Right renal cortex interstitium (tissue), 3 donors: ENCODE measurements at places on chromosomes 2 and 18.

- DNase-seq: no peak
These were observed 112.2 kb downstream of the MAP4K4 start for GRCh38 chr2:101809698-101810097.

DNA sequence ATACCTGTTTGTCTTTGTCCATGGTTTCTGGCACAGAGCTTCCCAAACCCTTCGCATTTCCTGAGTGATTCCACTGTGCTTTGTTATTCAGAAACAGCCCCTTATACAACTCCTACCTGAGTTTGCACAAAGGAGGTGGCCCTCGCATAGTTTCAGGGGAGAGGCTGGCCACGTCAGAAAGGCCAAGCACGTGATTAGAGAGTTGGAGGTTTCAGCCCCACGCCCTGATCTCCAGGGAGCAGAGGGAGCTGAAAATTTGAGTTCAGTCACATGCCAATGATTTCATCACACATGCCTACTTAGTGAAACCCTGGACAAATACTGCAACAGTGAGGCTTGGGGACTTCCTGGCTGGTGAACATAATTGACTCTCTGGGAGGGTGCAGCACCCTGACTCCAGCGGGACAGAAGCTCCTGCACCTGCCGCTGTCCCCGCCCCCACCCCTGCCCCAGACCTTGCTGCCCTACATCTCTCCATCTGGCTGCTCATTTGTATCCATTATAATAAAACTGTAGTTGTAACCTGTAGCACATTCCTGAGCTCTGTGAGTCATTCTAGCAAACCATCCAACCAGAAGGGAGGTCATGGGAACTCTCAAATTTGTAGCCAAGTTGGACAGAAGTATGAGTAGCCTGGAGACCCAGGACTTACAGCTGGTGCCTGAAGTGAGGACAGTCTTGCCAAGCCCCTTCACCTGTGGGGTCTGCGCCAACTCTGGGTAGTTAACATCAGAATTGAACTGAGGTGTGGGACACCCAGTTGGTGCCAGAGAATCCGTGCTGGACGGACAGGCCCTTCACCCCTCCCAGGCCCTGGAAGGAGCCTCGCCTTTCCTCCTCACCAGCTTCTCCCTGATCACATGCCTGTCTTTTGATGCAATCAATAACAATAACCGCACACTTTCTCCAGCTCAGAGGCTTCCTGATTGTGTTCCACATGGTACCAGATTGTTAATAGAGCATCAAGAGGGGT lies 224.3 kb downstream of the ANAPC1 start:
- DNase-seq: peak; percentile 55

GRCh38 chr2:221293949-221294742 lies 278.0 kb downstream of the EPHA4 start:
- DNase-seq: no peak

- DNase-seq: no peak
These were observed 81.3 kb downstream of the VWC2L start for GRCh38 chr2:214492152-214492551.

- no peak for DNase-seq
These were observed 1624.2 kb downstream of the LRP1B start for GRCh38 chr2:140506606-140507005.

GRCh38 chr2:205734436-205735037 lies 52.2 kb downstream of the NRP2 start:
- no peak for DNase-seq

DNA sequence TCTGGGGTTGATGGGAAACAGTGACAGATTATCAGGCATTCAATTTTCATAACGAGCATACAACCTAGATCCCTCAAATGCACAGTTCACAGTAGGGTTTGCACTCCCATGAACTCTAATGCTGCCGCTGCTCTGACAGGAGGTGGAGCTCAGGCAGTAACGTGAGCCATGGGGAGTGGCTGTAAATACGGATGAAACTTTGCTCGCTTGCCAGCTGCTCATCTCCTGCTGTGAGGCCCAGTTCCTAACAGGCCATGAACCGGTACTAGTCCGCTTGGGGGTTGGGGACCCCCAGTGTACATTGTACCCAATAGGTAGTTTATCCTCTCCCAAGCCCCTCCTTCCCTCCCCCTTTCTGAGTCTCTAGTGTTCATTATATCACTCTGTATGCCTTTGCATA lies 94.6 kb downstream of the PTH2R start:
- no peak for DNase-seq

- DNase-seq: no peak
These were observed 2.0 kb downstream of the MAPRE2 start for GRCh38 chr18:35043207-35043606.

DNA sequence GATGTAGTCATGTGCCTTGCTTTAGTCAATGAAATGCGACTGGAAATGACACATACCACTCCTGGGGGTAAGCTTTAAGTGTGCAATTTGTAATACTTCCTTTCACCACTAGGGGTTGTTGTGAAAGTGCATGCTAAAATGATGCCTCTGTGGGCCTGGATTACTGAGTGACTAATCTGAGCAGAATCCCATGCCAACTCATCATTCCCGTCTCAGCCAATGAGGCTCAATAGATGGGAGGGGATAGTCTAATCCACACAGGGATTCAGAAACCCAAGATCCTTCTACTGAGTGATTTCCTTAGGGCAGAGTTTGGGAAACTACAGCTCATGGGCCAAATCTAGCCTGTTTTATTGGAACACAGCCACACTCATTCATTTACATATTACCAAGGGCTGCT lies 54.0 kb downstream of the HRH4 start:
- DNase-seq: no peak

DNA sequence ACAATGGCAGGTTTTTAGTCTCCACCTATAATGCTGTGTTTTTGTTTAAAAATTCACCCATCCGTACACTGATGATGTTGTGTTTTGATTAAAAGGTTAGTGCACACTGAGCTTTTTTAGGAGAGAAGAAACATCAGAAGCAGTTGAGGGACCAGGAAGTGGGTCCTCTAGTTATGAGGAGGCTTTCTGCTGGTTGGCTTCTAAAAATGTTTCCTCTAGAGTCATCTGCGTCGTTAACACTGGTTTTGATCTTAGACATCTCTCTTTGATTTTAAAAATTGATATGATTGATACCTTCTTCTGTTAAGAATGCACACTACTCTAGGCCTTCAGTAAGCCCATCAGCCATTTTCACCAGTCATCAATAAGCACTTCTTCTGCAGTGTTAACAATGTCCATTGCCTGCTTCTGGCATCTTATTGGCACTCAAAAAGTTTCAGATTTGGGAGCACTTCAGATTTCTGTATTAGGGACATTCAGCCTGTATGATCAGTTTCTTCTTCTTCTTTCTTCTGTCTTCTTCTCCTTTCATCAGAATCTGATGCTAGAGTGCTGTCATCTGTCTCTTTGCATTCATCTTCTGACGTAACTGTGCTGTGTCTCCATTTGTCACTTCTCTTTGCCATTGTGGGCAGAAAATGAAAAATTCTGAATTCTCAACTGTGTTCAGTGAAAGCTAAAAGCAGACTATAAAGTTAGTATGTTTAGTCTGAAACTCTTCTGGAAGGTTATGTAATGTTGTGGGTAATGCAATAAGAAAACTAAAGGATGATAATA lies 56.3 kb downstream of the PHLPP1 start:
- no peak for DNase-seq

GRCh38 chr18:52610451-52611115 lies 270.6 kb downstream of the DCC start:
- DNase-seq: no peak

GRCh38 chr2:201258666-201259615 lies 1.4 kb upstream of the CASP8 start:
- no peak for DNase-seq

DNA sequence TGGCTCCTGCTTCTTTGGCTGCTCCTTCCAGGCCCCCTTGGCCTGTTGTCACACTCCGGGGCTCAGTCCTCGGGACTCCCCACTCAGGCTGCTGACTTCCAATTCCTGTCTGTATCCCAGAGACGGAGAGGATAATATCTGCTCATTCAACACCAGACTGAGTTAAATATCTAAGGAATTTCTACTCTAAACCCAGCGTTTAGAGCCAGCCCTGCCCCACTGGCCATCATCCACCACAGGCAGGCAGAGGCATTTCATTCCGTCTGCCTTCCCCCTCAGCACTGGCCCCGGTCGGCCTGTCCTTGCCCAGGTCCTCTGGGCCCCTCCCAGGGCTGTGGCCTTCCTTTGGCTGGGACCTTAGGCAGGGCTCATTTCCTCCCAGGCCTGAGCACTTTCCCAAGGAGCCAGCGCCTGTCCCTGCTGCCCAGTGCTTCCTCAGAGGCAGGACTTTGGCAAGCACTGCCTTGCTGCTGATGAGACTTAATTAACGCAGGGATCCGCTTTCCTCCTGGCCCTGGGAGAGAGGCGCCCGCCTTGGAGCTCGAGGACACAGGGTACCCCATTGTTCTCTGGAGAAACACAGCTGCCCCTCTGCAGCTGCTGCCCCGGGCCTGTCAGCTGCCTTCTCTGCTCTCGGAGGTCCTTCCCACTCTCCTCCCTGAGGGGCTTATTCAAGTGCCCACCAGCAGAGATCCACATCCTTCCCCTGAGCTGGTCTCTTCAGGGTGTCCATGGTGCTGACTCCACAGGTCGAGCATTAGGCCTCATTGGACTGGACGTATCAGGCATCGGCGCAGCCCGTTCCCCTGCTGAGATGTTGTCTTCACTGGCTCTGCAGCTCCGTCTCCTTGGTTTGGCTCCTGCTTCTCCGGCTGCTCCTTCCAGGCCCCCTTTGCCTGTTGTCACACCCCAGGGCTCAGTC lies 42.8 kb downstream of the ATOH8 start:
- DNase-seq: no peak

GRCh38 chr2:86021396-86022378 lies 84.0 kb downstream of the POLR1A start:
- no peak for DNase-seq

DNA sequence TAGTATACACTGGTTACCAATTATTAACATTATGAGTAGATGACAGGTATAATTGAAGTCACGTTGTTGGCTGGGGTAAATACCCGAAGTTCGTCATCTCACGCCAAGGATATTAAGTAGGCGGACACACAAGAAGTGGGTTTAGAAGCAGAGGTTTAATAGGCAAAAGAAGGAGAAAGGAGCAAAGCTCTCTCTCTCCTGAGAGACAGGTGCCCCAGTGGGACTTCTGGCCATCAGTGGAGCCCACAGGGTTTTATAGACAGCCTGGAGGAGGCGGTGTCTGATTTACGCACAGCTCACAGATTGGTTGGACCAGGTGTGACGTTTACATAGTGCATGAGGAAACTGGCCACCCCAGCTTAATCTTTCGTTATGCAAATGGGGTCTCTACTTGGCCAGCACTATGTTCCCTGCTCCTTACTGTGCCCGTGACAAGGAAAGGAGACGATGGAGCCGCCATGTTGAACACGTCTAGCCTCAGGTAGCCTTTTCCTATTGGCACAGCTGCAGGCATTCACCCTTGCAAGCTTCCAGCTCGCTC lies 128.8 kb upstream of the KYNU start:
- no peak for DNase-seq

DNA sequence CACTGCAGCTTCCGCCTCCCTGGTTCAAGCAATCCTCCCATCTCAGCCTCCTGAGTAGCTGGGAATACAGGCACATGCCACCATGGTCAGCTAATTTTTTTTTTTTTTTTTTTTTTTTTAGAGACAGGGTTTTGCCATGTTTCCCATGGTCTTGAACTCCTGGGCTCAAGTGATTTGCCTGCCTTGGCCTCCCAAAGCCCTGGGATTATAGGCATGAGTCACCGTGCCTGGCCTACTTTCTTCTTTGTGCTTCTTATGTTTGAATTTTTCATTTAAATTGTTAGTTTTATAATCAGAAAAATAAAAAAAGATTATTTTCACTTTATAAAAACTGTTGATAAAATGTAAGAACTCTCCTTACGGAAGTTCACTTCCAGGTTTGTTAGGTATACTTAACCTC lies 101.5 kb upstream of the LPIN2 start:
- DNase-seq: no peak

GRCh38 chr2:145799595-145800108 lies 1279.7 kb upstream of the ZEB2 start:
- DNase-seq: no peak

- DNase-seq: no peak
These were observed 24.2 kb downstream of the RHBDD1 start for GRCh38 chr2:226860087-226860486.

DNA sequence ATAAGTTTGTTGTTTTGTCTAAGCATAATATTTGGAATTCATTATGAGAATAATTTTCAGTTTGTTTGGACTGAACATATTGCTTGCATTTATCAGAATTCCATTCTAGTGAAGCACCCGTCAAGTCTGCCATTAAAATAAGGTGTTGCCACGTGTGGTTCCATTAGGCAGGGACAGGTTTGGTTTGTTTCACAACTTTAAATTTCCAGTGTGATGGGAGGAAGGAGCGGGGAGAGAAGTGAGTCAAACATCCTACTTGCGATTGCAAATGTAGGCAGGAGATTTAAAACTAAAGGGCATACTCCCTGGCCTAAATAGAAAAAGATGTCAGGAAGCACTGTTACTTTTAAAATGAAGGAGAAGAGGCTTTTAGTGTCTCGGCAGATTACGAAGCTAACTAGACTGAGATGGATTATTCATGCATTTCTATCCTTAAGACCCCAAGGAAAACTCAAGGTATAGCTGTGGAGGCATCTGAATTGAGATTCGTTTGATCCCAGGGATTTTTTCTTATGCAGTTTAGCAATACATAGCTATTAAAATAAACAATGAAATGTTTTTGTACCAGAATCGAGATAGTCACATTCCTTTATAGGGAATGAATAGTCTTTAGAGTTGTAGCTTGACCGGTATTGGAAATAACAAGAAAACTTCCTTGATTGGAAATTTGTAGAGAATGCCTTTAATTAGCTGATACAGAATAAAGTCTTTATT lies 19.8 kb downstream of the GRHL1 start:
- no peak for DNase-seq

DNA sequence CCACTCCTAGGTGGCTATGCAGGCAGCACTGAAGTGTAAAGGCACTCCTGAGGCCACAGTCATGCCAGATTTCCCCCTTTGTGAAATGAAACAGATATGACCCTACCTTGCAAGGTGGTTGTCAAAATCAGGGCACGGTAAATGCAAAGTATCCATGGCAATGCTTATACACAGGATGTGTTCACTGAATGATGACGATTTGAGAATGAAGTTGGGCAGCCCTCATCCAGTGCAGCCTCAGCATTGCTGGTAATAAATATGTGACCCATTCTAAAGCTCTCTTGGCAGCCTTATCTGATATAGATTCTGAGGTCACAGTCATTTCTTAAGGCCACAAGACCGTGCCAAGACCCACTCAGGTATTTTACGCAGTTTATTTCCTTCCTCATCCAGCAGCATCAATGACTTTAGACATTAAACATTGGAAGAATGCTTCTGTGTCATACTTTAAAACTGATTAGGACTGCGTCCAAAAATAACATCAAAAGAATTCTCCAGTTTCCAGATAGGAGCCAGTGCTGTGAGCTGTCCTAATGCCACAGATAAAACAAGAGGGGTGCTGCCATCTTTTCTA lies 125.5 kb upstream of the SERTAD2 start:
- no peak for DNase-seq

DNA sequence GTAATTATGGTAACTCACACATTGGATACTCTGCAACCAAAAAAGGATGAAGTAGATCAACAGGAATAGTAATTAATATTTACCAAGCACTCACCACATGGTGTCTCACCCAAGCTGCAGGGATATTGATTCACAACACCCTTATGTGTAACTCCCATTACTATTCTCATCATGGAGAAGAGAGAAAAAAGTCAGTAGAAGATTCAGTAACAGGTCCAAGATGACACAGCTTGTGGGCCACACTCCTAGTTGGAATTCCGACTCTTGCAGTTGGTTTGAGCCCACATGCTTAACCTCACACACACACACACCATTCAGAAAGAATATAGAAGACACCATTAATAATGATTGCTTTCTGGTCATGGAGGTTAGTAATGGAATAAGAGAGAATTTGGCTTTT lies 1.7 kb upstream of the MLPH start:
- DNase-seq: no peak
